Fibroblast of villous mesenchyme (primary cell): ENCODE measurements at places on chromosomes 11 and 22.
A peak's percentile ranks its signal among the peaks of the same experiment; 100 is the strongest.

GRCh38 chr22:22161924-22162851 lies 82.4 kb upstream of the VPREB1 start:
- no peak for DNase-seq

DNA sequence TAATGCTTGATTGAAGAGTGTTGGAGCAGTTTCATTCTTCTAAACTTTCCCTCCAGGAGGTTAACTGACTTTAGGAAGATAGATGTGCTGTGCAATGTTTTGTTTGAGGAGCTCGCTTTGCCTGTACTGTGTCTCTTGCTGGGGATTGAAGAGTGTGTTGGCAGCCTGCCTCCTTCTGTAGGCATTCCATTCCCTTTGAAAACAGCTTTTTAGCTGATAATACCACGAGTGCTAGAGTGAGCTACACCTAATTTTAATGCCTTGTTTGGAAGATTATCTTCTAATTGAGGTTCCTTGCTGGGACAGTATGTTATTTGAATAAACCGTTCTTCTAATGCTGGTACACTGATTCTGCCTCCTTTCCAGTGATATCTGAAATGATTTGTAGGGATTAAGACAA lies 7.2 kb downstream of the DDX10 start:
- DNase-seq, result peak; percentile 82

GRCh38 chr11:104841973-104842525 lies 56.2 kb downstream of the CASP12 start:
- DNase-seq, result no peak

- no peak for DNase-seq
Measured at GRCh38 chr22:49197505-49197904, 630.2 kb downstream of the BRD1 start.

DNA sequence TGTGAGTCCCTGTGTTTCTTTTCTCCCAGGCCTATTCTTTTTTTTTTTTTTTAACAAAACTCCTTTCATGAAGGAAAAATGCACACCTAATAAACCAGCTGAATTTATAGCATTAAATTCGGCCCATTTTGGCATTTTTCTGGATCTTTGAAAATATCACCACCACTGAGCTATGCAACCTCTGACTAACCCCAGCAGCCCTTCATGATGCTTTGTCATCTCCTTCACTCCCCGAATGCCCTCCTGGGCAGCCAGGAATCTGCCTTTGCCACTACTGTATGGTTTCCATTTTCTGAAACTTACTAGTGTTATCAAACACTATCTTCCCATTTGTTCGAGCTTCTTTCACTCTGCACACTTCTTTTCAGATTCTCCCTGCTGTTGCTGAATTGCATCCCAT lies 97.9 kb downstream of the ZNF280B start:
- no peak for DNase-seq

DNA sequence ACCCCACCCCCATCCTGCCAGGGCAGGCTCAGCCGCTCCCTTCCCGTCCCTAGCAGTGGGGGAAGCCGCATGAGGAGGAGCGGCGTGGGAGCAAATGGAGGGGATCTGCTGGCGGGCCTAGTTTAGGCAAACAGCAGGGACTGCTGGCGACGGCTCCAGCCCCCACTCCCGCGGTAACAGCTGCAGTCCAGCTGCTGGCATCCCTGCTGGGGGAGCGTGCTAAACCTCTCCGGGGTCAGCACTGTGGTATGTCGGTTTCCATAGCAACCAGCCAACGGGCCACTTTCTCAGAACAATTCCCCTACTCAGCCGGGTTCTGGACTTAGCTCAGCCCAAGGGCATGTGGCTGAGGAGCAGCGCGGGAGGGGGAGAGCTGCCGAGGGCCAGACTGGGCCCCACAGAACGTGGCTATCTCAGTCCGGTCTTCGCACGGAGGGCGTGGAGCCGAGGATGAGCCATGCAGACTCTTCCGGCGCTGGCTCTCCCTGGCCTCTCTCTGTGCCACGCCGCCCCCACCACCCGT lies 98.8 kb downstream of the PKNOX2 start:
- DNase-seq, result peak; percentile 100

DNA sequence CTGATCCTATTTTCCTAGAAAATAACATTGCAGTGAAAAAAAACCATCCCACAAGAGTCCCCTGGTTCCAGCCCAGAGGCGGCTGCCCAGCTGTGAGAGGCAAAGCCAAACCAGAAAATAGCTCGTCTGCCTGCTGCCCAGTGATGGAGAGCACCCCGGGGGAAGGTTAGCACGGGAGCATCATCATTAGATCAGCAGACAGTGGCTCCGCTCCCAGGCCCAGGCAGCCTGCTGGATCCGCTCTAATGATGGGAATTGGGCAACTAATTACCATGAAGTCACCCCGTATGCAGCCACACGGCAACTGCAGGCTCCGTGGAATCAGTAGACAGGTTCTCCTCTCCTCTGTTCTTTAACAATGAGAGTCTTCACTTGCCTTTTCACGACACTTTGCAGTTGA lies 17.1 kb upstream of the B3GAT1 start:
- DNase-seq, result no peak

GRCh38 chr11:129312730-129313503 lies 62.7 kb upstream of the BARX2 start:
- no peak for DNase-seq
